ENCODE measurements at places on chromosomes 16 and 17.

GRCh38 chr16:19432429-19432828 is 14.7 kb downstream of the TMC5 start:
- DNase-seq, result no peak

DNA sequence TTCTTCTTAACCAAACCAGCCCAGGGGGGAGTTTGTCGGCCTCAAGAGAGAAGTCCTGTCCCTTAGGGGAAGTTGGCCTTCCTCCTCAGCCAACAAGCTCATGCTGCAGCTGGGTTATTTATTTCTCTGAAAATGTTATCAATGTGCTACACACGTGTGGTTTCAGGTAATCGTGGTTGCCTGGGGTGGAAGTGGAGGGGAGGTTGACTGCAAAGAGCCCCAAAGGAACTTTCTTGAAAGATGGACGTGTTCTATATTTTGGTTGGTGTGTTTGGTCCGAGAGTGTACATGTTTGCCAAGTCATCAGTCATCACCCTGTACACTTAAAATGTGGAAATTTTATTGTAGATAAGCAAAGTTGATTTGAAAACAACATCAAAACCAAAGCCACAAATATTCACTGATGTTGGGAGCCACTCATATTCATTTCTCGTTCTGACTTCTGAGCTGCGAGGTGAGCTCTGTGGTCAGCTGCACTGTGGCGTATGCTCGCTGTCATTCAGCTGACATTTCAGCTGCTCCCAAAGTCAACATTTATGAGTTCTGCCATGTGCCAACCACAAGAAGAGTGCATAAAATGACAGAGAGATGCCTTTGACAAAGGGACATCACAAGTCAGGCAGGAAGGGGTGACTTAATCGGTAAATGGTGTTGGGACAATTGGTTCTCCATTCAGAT is 26.5 kb upstream of the ADGRG1 start:
- no peak for DNase-seq

DNA sequence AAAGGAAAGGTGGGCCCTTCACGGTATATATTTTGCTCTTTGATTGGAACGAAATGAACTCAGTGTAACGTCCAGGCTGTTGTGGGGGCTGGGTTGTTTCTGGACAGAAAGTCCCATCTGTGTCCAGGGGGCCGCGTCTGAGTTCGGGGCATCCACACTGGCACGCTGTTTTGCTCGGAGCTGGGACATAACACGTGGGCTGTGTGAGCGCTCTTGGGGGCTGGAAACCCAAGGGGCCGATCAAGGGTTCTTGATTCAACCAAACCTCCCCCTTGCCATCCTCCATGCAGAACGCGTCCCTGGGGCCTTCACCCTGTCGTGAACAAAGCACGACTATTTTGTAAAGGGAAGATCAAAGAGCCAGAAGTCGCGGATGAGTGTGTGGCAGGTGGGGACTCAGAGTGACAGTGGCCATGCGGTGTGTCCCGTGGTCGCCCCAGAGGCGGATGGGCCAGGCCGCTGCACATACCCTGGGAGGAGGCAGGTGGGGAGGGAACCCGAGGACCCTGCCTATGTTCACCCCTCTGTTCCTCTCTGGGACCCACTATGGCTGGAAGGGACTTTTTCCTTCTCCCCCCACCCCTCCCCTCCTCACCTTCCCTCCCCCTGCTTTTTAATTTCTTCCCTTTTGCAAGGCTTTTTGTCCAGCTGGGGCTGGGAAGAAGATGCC is 387.2 kb downstream of the SEC14L1 start:
- DNase-seq, result no peak

- DNase-seq, result no peak
These were observed 13.0 kb downstream of the LCMT1 start for GRCh38 chr16:25124503-25124902.

DNA sequence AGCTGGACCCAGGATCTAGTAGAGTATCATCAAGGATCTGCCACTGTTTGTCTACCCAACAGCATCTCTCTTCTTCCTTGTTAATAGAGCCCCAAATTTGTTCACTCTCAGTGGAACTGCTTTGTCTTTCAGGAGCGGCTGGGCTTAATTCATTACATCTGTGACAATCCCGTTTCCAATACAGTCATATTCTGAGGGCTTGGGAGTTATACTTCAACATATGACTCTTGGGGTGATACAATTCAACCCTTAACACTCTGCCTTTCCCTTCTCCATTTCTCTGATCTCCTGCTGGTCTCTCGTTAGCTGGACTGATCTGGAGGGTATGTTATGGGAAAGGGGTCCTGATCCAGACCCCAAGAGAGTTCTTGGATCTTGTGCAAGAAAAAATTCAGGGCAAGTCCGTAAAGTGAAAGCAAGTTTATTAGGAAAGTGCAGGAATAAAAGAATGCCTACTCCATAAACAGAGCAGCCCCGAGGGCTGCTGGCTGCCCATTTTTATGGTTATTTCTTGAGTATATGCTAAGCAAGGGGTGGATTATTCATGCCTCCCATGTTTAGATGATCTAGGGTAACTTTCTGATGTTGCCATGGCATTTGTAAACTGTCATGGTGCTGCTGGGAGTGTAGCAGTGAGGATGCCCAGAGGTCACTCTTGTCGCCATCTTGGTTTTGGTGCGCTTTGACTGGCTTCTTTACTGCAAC is 42.4 kb downstream of the IQCK start:
- DNase-seq, result no peak

DNA sequence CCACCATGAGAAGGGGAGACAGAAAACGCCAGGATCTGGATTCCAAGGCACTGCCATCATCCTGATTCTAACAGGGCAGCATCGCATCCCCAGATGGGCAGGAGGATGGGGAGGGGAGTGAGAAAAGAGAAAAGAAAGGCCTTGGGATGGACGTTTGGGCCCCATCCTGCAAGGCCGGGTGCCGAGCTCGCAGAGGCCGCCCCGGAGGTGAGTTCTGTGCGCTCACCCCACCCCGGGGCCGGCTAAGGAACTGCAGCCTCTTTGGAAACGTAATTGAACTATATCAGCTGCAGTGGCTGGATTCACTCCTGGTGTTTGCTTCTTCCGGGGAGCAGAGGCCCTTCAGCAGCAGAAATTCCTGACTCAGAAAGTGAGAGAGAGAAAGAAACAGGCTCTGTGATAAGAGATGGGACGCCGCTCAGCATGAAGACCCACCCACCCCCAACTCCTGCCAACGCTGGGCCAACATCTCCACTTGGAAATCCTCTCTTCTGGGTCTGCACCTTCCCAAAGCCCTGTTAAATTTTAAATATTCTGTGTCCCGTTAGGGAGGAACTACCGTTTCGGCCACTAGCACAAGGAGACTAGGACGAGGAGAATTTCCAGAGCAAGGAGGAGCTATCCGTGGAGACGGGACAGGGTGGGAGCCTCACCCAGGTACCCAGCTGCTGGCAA is 8.5 kb upstream of the SSTR2 start:
- DNase-seq, result no peak

DNA sequence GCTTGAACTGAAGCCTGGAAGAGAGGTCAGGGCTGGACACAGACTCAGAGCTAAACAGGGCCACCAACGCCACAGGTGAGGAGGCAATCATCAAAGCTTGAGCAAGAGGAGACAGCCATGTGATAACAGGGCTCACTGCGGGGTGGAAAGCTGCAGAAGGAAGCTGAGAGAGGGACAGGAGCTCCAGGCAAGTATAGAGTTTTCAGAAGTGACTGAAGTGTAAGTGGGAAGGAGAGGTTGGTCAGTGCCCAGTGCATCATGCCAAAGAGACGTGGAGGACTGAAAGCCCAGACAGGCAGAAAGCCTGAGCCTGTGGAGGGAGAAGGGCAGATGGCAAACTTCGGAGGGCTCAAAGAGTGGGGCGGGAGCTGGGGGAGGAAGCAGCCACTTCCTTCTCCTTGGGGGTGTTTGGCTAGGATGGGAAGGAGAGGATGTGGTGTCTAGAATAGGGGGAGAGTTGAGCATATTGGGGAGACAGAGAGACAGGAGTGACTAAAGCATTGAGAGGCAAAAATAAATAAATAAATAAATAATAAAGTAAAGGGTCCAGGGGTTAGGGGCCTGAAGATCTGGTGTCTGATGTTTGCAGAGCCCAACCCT is 2.6 kb downstream of the KIFC3 start:
- DNase-seq, result no peak

GRCh38 chr17:48213797-48214196 is 106.2 kb downstream of the SNX11 start:
- DNase-seq, result no peak

DNA sequence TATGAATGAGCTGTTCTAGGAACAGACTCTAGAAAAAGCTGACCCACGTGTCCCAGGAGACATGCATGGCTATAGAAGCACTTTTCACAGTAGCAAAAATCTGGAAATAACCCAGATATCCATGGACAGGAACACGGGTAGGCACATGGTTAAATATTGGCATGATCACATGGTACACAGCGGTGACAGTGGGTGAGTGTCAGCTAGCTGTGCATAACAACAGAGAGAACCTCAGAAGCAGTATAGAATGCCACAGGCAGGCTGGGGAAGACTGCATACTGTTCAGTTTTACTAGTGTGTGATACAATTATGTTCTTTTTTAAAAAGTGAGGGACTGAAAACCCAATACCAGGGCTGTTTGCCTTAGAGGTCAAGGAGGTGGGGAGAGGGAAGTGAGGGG is 31.4 kb downstream of the EPN2 start:
- no peak for DNase-seq

DNA sequence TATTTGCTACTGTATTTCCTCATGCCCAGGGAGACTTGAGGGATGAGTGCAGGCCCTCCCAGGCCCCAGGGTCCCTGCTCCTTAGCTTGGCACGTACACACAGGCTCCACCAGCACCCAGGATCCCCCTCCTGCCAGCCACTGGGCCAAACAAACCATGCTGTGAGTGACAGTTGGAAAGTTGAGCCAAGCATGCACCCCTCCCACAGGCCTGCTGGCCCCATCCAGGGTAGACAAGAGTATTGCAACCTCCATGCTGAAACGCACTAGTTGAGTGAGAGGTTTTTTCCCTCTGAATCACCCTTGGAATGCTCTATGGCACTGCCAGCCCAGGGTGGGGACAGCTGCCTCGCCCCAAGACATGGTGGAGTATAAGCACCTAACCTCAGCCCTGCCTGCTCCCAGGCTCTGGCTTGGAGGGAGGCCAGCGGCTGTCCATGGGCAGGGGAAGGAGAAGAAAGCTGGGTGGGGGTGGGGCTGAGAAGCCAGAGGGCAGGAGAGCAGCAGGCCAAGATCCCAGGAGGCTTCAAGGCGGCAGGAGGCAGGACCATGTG is 49.6 kb downstream of the PITPNM3 start:
- no peak for DNase-seq

- DNase-seq, result no peak
These were observed 10.7 kb downstream of the CACNA1H start for GRCh38 chr16:1163567-1164055.

DNA sequence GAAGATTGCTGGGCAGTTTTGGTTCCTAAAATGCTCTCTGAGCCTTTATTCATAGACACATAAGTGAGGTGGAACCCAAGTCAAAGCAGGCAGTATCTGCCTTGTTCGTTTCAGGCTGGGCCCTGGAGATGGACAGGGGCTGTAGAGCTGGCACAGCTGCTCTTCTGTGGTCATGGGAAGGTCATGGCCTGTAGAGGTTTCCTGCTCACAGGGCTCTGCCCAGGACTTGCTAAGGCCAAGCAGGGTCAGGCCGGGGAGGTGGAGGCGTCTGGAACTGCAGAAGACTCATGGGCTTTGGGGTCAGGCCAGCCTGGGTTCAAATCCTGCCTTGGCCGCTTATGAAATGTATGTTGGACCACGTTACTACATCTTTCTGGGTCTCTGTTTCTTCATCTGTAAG is 50.2 kb downstream of the IRX5 start:
- no peak for DNase-seq

- no peak for DNase-seq
These were observed 85.6 kb upstream of the NOL11 start for GRCh38 chr17:67632141-67632540.

GRCh38 chr17:76566988-76567431 is 18.6 kb downstream of the ST6GALNAC2 start:
- DNase-seq, result no peak

- no peak for DNase-seq
These were observed at the start of gene CCL15 for GRCh38 chr17:36001110-36001771. Gene CCL15, minus strand, starts transcription at chr17:36001553. Its CDS starts 61 bp downstream, at chr17:36001492.

GRCh38 chr16:81652798-81653505 is 126.1 kb upstream of the PLCG2 start:
- DNase-seq, result no peak

DNA sequence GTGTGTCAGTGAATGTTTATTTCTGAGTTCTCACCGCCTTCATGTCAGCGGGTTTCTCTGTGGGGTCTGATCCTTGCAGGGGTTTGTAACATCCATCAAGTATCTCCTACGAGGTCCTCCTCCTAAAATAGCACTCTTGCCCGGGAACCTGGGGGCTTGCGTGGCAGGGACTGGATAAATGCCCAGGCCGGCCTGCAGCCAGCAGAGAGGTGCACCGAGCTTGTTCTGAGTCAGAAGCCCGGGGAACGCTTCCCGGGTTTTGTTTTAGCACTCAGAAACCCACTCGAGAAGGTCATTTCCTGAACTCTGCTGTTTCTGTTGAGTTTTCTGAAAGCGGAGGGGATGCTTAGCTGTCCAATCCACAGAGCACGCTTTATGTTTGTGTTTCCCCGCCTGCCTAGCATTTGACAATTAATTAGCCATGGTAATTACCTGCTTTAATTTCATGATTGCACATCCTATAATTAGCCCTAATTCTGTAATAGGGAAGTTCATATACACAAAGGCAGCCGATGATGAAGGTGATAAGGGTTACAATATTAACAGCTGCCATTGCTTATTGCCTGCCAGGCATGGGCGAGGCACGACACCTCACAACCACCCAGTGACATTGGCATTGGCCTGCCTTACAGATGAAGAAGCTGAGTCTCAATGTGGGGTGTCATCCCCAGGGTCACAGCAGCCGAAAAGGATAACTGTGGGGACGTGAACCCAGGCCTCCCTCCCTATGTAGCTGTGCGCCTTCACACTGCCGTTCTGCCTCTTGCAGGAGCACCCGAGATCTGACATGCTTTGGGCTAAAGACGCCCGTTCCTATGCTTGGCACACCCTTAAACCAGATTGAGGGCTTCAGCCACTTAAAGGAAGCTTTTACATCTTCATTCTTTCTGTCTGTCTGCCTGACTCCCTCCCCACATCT is 333.1 kb downstream of the CPPED1 start:
- DNase-seq, result no peak

DNA sequence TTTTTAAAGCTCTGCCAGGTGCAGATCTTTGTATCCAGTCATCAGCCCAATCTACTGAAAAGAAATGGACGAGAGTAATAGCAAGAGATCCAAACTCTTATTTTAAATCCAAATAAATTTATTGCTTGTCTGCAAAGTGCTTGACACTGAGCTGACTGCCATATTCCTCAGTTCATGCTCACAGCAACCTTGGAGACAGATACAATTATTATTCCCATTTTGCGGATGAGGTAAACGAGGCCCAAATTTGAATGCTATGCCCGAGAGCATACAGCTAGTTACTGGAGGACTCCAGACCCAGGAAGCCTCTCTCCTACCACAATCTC is 620 bp downstream of the NOB1 start:
- no peak for DNase-seq

DNA sequence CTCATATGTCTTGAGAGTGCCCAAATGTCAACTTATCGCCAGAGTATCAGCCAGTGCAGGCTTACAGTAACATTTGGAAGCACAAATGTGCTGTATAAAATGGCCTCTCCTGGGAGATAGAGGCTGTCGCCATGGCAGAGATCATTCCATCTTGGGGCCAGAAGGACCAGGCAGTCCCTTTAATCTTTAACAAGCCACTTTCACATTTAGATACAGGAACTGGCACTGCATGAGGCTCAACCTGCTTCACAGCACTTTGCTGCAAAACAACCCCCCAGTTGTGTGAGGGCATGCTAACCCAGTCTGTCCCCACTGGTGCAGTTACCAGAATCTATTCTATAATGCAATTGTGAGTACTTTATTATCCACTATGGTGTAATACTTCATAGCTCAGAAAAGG is 4.7 kb upstream of the RFFL start:
- DNase-seq, result no peak

GRCh38 chr17:61334673-61335072 is 65.0 kb upstream of the TBX2 start:
- DNase-seq, result no peak
